Gastrocnemius medialis (tissue), 4 donors: ENCODE measurements at places on chromosomes 1 and 21.
A peak's percentile ranks its signal among the peaks of the same experiment; 100 is the strongest.

DNA sequence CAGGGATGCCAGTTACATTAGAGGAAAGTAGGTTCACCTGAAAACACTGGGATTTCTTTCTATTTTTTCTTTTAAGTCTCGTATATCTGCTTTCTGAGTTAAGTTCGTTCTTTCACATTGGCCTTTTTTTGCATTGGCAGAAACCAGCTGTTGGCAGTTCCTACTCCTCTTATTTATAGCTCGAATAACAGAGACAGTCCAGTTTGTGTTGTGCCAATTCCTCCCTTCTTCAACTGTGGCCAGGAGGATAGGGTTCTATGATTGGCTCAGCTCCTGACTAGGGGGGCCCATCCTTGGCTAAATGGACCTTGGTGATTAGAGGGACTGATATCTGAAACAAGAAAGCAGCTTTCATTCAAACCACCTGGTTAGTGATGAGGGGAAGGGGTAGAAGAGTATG, 115.8 kb downstream of the RPS6KC1 start:
- no peak for DNase-seq

DNA sequence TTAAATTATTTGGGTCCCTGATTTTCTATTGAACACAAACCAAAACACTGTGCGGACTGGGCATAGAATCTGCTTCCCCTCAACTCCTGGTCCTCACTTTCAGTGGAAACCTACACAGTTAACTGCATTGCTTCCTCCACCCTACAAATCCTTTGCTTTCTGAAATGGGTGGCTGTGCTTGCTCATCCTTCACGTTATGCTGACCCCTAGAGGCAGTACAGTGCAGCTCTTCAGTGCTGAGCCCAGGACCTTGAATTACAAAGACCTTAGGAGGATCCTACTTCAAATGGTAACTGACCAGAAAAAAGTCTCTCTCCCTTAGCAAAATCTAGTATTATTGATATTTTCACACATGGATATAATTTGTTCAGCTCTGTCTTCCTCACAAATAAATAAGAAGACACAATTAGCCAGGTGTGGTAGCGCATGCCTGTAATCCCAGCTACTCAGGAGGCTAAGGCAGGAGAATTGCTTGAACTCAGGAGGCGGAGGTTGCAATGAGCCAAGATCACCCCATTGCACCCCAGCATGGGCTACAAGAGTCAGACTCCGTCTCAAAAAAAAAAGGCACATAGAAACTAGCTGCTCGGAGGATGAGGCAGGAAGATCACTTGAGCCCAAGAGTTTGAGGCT, 63.4 kb upstream of the L1TD1 start:
- peak; percentile 29 for DNase-seq

DNA sequence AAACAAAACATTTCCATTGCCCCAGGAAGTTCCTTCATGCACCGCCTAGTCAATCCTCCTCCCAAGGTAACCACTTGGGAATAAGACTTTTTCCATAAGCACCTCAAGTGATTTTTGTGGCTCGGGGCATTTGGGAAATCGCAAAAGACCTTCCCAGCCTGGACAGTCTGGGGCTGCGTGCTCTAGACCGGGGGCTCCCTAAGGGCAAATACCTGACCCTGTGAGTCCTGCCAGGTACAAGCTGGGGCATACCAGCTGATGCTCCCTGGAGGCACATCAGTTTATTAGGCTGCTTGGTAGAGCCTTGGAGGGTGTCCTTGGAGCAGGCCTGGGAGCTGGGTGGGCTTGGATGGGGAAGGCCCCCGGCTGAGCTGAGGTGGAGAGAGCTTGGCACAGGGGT, 34.4 kb downstream of the ALPL start:
- DNase-seq, result no peak

- no peak for DNase-seq
Observed at GRCh38 chr1:229999004-229999670, 67.9 kb upstream of the GALNT2 start.

DNA sequence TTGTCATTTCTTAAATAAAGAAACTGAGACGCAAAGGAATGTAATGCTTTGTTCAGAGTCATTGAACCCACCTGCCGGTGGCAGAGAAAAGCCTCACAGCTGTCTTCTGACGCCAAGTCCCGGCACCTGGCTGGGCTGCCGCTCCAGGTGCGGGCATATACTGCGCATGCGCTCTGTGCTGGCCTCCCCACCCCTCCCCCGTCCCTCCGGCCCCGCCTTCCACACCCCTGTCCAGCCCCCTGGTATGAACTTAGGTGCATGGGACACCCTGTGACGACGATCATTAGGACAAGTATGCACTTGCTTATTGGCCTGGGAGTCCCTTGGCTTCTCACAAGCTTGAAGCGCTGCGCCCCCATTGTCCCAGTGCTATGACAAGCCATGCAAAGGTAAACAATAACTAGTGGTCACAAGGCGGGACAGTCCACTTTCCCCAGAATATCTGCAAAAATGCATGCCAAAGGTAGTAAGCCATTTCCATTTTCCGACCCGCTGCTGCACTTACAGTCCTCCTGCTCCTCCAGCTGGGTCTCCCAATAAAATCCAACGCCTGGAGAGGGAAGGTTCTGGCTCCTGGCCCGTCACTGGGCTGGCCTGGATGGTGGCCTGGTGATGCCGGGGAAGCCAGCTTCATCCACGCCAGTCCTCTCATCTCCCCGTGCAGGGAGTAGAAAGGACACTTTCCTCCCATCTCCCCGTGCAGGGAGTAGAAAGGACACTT, 100.4 kb downstream of the PSMG1 start:
- no peak for DNase-seq

- DNase-seq, result no peak
Observed at GRCh38 chr1:165793951-165794350, 25.3 kb upstream of the TMCO1 start.
